B cell (primary cell): ENCODE measurements at places on chromosomes 2 and 18. TPM values are rescaled to one million over a fixed set of nuclear protein-coding genes. Genes with fewer than 3 reads are reported as not detected.

REG3G gene
- polyA plus RNA-seq, result not detected in 2 replicates

ATP8B1 gene
- not detected in 2 replicates for polyA plus RNA-seq

OBSL1 gene
- polyA plus RNA-seq, result 0.12 TPM in 1 of 2 replicates, not detected in the other

CNDP1 gene
- 0.12 and 0.19 TPM in 2 replicates for polyA plus RNA-seq

HDHD2 gene
- 7.3 and 9.0 TPM in 2 replicates for polyA plus RNA-seq

KCNE4 gene
- polyA plus RNA-seq, result 0.04 TPM in 1 of 2 replicates, not detected in the other

TLK1 gene
- 13.8 and 28.1 TPM in 2 replicates for polyA plus RNA-seq

NOTO gene
- not detected in 2 replicates for polyA plus RNA-seq

SERPINB13 gene
- not detected in 2 replicates for polyA plus RNA-seq

- no peak for DNase-seq
- no peaks in the 10 kb centered on the region for H3K36me3 ChIP-seq
- no peak overlapping the region for H3K4me3 ChIP-seq
- H3K27ac ChIP-seq, result no peak overlapping the region
Observed at GRCh38 chr2:105111365-105112150, 73.7 kb downstream of the MRPS9 start.

GRCh38 chr2:113831161-113831560, 58.7 kb upstream of the ACTR3 start:
- DNase-seq, result no peak
- no peaks in the 10 kb centered on the region for H3K27me3 ChIP-seq
- no peak overlapping the region for H3K4me3 ChIP-seq
- H3K36me3 ChIP-seq, result no peaks in the 10 kb centered on the region
- peaks cover 5% of the 10 kb centered on the region for H3K4me1 ChIP-seq

GRCh38 chr2:45734952-45735351, 83.5 kb downstream of the PRKCE start:
- DNase-seq, result no peak
- no peak overlapping the region for H3K27ac ChIP-seq
- H3K27me3 ChIP-seq, result no peaks in the 10 kb centered on the region
- H3K36me3 ChIP-seq, result no peaks in the 10 kb centered on the region
- H3K4me1 ChIP-seq, result peaks cover 45% of the 10 kb centered on the region
- no peak overlapping the region for H3K4me3 ChIP-seq

DNA sequence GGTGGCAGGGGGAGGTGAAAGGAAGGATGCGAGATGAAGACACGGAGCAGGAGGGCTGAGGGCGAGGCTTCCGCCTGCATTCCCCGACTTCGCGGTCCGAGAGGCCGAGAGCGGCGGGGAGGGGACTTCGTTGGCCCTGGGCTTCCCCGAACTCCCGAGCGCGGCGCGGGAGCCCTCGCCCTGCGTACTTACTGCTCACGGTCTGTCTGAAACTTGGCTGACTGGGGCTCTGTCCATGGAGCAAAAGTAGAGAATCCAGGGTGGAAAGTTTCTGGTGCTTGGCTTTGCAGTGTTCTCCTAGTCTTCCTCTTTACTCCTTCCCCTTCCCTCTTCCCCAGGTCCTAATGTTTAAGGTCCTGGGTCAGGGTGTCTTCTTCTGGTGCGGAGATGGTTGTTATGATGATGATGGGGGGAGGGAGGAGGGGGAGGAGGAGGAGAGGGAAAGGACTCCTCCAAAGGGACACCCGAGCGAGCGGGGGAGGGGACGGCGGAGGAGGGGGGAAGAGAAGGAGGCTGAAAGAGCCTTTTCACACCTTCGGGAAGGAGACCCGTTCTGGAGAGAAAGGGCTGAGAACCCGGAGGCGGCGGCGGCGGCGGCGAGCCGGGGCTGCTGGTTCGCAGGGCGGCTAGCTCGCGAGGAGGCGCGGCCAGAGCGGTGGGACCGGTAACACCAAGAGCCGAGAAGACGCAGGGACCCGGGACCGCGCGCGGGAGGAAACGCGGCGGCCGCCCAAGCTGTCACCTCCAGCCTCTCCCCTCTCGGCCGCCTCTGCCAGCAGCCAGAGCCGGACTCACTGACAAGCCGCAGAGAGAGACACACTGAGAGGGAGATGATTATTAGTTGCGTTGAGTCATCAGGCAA, at the start of gene SATB2:
SATB2 (minus strand) TSS at position 793 of the 862 bp plus-strand sequence. CDS start 1,902 bp downstream, outside the sequence.
- peaks cover 34% of the 10 kb centered on the region for H3K4me1 ChIP-seq
- peak within 1 kb of the TSS; percentile 78 for H3K4me3 ChIP-seq
- H3K36me3 ChIP-seq, result no peaks in the 10 kb centered on the region
- H3K27ac ChIP-seq, result no peak within 1 kb of the TSS
- DNase-seq, result peak; percentile 57

GRCh38 chr2:178204977-178205376, 10.7 kb downstream of the OSBPL6 start:
- H3K4me1 ChIP-seq, result no peaks in the 10 kb centered on the region
- DNase-seq, result no peak
- no peaks in the 10 kb centered on the region for H3K27me3 ChIP-seq
- H3K27ac ChIP-seq, result no peak overlapping the region
- H3K4me3 ChIP-seq, result no peak overlapping the region

DNA sequence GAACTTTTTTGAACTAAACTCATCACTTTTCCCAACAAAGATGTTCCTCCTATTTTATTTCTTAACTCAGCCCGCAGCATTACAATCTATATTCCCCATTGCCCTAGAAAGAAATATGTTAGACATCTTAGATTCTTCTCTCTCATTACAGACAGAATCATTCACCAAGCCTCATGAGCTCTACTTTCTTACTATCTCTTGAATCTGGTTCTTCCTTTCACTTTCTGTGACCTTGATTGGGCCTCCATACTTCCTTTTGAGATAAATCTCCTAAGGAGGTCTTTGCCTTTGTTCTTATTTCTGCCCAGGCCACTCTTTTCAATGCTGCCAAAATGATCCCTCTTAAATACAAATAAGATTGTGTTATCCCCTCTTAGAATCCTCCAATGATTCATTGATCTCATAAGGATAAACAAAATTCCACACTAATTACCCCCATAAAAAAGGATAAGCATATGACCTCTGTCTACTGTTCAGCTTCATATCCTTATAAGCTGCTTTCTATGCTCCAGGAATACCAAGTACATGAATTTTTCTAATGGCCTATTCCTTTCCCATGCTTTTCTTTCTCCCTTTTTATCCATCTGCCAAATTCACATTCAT, 400.0 kb downstream of the ARHGAP15 start:
- H3K27me3 ChIP-seq, result no peaks in the 10 kb centered on the region
- no peak overlapping the region for H3K27ac ChIP-seq

DNA sequence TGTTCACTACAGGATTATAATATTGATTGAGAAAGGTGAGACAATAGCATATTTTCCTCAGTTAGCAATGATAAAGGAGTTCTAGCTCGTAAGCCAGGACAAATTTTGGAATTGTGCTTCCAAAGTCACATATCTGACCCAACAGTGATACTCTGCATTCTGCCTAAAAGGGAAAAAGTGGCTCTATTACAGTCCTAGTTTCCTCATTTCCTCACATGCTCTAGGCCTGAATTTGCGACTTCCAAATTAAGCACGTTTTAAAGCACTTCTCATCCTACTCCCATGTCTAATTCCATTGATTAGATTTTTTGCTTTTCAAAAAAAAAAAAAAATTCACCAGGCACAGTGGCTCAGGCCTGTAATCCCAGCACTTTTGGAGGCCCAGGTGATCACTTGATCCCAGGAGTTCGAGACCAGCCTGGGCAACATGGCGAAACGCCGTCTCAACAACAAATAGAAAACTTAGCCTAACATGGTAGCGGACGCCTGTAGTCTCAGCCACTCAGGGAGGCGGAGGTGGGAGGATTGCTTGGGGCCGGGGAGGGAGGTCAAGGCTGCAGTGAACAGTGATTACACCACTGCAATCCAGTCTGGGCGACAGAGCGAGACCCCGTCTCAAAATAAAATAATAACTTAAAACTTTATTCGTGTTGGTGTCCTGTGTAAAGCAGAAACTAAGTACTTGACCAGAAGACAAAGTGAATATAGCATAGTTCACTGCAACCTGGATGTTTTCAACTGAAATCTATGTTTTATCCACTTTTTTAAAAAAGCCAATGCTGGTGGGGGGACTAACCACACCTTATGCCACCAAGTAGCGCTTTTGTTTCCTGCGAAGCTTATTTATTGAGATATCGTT, 1.5 kb downstream of the ESCO1 start:
- H3K36me3 ChIP-seq, result no peaks in the 10 kb centered on the region
- no peaks in the 10 kb centered on the region for H3K27me3 ChIP-seq
- peak overlapping the region; percentile 92 for H3K4me3 ChIP-seq
- peak overlapping the region; percentile 99 for H3K27ac ChIP-seq
- peaks cover 39% of the 10 kb centered on the region for H3K4me1 ChIP-seq
- DNase-seq, result peak; percentile 8

DNA sequence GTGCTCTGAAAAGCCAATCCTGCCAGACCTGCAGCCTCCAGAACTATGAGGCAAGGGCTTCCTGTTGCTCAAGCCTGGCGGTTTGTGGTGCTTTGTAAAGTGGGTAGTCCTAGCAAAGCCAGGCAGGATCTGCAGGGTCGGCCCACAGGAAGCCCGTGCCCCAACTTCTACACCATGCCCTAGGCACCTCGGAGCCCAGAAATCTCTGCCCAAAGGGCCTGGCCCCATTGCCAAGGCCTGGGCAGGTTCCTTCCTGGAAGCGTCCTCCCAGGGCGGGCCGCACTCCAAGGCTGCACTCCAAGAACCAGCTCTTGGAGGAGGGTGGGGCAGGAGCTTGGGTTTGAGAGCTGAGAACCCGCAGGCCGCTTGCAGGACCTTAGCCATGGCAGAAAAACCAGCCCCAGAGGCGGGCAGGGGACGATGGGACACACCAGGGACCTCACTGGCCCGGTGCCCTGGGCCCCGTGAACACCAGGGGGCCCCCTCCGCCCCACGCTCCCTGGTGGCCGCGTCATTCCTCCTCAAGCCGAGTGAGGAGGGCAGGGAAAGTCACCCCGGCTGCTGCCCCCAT, 37.2 kb upstream of the ID2 start:
- H3K4me3 ChIP-seq, result no peak overlapping the region
- no peak for DNase-seq
- H3K4me1 ChIP-seq, result no peaks in the 10 kb centered on the region
- H3K27me3 ChIP-seq, result no peaks in the 10 kb centered on the region
- H3K36me3 ChIP-seq, result no peaks in the 10 kb centered on the region

GRCh38 chr2:215900203-215900611, 113.1 kb downstream of the MREG start:
- no peaks in the 10 kb centered on the region for H3K4me1 ChIP-seq
- H3K27me3 ChIP-seq, result no peaks in the 10 kb centered on the region
- H3K27ac ChIP-seq, result no peak overlapping the region
- DNase-seq, result no peak
- H3K36me3 ChIP-seq, result no peaks in the 10 kb centered on the region

GRCh38 chr2:25548601-25549000, 124.8 kb downstream of the DTNB start:
- no peak overlapping the region for H3K27ac ChIP-seq
- no peak for DNase-seq
- H3K27me3 ChIP-seq, result no peaks in the 10 kb centered on the region
- H3K4me3 ChIP-seq, result no peak overlapping the region
- H3K4me1 ChIP-seq, result no peaks in the 10 kb centered on the region
- no peaks in the 10 kb centered on the region for H3K36me3 ChIP-seq

- DNase-seq, result no peak
- H3K4me3 ChIP-seq, result no peak overlapping the region
- H3K36me3 ChIP-seq, result no peaks in the 10 kb centered on the region
- no peaks in the 10 kb centered on the region for H3K4me1 ChIP-seq
- no peaks in the 10 kb centered on the region for H3K27me3 ChIP-seq
Observed at GRCh38 chr2:237870754-237871651, 11.6 kb downstream of the RAMP1 start.

- no peaks in the 10 kb centered on the region for H3K27me3 ChIP-seq
- H3K36me3 ChIP-seq, result peaks cover 69% of the 10 kb centered on the region
- peak overlapping the region; percentile 85 for H3K27ac ChIP-seq
- peaks cover 96% of the 10 kb centered on the region for H3K4me1 ChIP-seq
Observed at GRCh38 chr2:60507211-60507965, 46.1 kb downstream of the BCL11A start.

GRCh38 chr2:143051465-143051864, 77.8 kb upstream of the ARHGAP15 start:
- H3K4me3 ChIP-seq, result no peak overlapping the region
- no peaks in the 10 kb centered on the region for H3K36me3 ChIP-seq
- H3K27ac ChIP-seq, result no peak overlapping the region

DNA sequence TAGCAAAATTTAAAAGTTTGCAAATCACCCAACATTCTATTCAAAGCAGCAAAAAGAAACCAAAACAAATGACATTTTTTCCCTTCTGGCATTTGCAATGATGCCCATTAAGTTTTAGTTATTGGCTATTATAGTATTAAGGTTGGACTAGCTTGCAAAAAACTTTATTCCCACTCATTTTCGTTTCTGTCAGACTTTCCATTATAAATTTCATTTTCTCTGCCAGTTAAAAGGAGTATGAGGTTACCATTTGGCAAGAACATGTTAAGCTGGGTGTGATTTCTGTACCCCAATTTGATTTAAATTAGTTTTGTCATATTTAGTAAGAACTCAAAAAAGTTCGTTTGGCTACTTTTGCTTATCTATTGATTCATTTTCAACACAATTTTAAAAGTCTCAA, 187.9 kb downstream of the TCF4 start:
- no peaks in the 10 kb centered on the region for H3K27me3 ChIP-seq
- H3K4me1 ChIP-seq, result no peaks in the 10 kb centered on the region
- H3K36me3 ChIP-seq, result peaks cover 3% of the 10 kb centered on the region
- DNase-seq, result no peak
- no peak overlapping the region for H3K27ac ChIP-seq
- H3K4me3 ChIP-seq, result no peak overlapping the region

DNA sequence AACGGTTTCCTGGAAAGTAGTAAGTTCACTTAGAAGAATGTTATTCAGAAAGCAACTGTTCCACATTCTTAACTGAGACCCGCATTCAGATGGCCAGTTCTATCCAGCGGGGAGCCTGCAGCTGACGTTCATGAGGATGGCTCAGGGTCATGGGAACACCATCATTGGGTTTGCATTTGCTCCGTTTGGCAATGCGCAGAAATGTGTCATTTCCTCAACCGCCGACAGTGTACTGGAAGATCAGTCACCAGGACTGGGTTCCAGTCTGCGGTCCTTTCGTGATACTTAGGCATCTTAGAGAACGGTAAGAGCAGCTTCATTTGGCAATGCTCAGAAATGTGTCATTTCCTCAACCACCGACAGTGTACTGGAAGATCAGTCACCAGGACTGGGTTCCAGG, 104.0 kb downstream of the DNER start:
- no peak overlapping the region for H3K27ac ChIP-seq
- H3K27me3 ChIP-seq, result no peaks in the 10 kb centered on the region
- H3K4me3 ChIP-seq, result no peak overlapping the region
- no peaks in the 10 kb centered on the region for H3K4me1 ChIP-seq
- no peak for DNase-seq

DNA sequence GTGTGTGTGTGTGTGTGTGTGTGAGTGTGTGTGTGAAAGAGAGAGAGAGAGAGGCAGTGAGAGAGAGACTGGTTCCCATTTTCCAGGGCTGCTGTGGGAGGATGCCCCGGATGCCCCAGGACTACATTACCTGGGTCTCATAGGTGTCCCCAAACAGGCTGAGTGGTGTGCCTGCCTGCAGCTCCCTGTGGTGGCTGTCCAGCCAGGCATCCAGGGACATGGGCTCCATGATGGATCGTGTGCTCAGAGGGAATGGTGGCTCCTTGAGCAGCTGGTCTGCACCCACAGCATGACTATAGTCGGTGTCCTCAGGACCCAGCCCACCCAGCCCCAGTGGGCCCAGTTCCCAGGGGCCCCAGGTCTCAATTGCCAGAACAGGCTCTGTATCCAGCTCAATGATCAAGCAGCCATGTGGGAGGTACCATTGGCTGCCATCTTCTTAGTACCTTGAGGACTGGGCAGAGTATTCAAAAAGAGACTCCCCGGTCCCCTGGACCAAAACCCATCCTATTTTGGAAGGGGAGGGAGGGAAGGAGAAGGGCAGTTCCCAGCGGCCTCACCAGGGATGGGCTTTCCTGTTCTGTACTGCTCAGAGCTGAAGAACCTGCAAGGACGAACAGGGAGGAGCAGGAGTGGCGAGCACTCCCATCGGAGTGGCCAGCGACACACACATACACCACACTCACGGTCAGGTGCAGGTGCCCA, 5.8 kb upstream of the OXER1 start:
- H3K36me3 ChIP-seq, result no peaks in the 10 kb centered on the region
- H3K4me1 ChIP-seq, result no peaks in the 10 kb centered on the region
- no peak overlapping the region for H3K27ac ChIP-seq
- H3K4me3 ChIP-seq, result no peak overlapping the region
- H3K27me3 ChIP-seq, result no peaks in the 10 kb centered on the region
